Fibroblast of skin of left biceps (primary cell): ENCODE measurements at places on chromosomes 1 and 21.

DNA sequence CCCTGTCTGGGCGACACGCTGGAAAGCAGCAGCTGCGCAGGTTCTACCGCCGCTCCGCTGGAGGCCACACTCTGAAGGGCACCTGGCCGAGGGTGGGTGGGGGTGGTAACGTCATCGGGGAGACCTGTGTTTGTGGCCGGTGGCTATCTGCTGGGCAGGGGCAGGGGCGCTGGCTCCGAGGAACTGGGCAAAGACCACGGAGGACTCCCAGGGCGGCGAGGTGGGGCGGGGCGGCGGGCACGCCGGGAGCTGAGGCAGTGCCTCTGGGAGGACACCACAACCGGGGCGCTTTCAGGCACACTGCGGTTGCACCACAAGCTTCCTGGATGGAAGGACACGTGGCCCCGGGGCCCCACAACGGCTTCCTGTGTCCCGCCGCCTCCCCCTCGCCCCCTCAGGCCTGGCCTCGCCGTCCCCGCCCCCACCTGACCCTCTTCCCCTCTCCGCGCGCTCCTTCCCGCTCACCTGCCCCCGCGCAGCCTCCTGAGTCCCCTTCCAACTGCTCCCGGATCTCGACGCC, 3.3 kb upstream of the DENND2D start:
- DNase-seq = no peak

DNA sequence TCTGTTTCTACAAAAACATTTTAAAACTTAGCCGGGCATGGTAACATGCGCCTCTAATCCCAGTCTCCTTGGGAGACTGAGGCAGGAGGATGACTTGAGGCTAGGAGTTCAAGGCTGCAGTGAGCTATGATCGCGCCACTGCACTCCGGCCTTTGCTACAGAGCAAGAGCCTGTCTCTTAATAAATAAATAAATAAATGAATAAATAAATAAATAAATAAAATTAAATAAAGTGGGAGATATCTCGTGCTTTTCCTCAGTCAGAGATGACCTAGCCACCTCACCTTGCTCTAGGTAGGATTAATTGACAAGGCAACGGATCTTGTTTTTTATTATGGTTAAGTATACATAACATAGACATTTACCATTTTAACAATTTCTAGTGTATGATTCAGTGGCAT, 14.3 kb upstream of the BRWD1 start:
- no peak for DNase-seq

DNA sequence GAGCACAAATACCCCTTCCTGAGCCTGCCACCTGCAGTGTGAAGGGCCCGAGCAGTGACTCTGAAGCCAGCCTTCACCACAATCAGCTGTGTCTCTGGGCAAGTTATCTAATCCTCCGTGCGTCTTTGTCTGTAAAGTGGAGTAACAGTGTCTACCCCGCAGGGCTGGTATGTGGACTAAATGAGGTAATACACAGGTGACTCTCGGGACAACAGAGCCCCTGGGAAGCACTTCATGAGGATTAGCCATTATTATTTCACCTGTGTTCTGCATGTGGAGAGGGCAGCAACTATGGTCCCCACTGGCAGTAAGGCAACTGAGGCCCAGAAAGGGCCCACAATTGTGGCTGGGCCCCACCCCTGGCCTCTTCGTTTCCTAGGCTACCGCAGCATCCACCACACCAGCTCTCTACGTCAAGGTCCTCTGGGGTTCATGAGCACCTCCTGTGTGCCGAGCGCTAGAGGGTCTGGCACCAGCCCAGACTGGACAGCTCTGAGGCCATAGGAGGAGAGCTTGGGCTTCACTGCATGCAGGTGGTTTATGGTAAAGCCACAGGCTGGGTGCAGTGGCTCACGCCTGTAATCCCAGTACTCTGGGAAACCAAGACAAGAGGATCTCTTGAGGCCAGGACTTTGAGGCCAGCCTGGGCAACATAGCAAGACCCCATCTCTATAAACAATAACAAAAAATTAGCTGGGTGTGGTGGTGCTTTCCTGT, 41.3 kb upstream of the LRP8 start:
- DNase-seq = no peak

- no peak for DNase-seq
Observed at GRCh38 chr1:6185635-6186382, 5.7 kb upstream of the CHD5 start.
